Right lung (tissue), 10 donors: ENCODE measurements at places on chromosomes 13 and 19. TPM values are rescaled to one million over a fixed set of nuclear protein-coding genes. Genes with fewer than 3 reads are reported as not detected.
A peak's percentile ranks its signal among the peaks of the same experiment; 100 is the strongest.

- DNase-seq, result no peak
Measured at GRCh38 chr19:4115050-4115817, 8.7 kb downstream of the MAP2K2 start.

- DNase-seq, result no peak
Measured at GRCh38 chr13:53507741-53508140, 479.1 kb downstream of the OLFM4 start.

DNA sequence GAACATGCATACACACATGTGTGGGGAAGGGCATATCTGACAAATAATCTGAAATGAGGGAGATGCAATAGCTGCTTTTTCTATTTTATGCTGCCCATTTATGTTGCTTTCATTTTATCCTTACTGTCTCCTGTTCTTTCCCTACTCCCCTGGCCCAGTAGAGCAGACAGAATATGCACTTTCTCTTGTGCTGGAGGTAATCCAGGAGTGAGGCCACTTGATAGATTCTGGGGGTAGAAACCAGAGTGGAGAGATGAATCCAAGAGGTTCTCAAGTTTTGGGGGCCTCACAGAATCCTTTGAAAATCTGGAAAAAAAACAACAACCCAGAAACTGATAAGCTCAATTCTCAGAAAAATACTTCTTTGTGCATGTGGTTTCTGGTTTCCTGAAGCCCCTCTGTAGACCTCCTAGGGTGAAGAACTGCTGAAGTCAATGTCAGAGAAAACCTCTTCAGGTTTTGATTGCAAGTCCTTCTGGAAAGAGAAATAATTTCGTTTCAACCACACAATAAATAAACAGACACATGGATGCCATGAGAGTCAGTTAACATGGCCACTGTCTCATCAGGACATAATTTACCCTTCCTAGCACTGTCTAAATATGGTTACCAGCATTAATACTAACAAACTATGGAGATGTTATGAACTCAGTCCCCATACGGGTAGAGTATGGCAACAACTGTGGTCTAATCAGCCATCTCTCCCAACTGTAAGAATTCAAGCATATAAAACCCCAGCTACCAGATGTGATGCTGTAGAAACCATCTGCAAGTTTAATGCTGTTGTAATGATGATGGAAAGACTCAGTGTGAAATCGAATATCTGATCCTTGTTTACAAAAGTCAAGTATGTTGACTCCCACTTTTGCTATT lies 355.6 kb downstream of the SLC7A1 start:
- no peak for DNase-seq

- DNase-seq, result no peak
Measured at GRCh38 chr19:35740108-35740422, 2.2 kb downstream of the IGFLR1 start.

- no peak for DNase-seq
Measured at GRCh38 chr13:75137911-75138571, 343.9 kb downstream of the TBC1D4 start.

GRCh38 chr19:11446652-11447301 lies 11.3 kb downstream of the PRKCSH start:
- no peak for DNase-seq

DNA sequence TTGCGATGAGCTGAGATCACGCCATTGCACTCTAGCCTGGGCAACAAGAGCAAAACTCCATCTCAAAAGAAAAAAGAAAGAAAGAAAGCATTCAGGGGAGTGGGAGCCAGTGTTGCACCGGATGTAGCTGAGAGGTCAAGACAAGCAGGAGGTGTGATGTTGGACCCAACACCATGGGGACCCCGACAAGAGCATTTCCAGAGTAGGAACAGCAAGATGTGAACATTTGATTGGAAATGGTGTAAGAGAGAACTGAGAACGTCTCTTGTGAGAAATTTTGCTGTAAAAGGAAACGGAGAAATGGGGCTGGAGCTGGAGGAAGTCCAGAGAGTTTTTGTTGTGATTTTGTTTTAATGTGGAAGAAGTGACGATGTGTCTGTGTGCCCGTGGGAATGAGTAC lies 15.8 kb upstream of the DPF1 start:
- no peak for DNase-seq

GRCh38 chr13:109655611-109656010 lies 130.8 kb downstream of the IRS2 start:
- no peak for DNase-seq

- DNase-seq, result no peak
Measured at GRCh38 chr13:29464105-29464679, 131.3 kb downstream of the SLC7A1 start.

- no peak for DNase-seq
Measured at GRCh38 chr13:64510747-64511146, 2719.4 kb downstream of the PCDH9 start.

- DNase-seq, result no peak
Measured at GRCh38 chr19:6489278-6490061, 7.9 kb upstream of the DENND1C start.

DNA sequence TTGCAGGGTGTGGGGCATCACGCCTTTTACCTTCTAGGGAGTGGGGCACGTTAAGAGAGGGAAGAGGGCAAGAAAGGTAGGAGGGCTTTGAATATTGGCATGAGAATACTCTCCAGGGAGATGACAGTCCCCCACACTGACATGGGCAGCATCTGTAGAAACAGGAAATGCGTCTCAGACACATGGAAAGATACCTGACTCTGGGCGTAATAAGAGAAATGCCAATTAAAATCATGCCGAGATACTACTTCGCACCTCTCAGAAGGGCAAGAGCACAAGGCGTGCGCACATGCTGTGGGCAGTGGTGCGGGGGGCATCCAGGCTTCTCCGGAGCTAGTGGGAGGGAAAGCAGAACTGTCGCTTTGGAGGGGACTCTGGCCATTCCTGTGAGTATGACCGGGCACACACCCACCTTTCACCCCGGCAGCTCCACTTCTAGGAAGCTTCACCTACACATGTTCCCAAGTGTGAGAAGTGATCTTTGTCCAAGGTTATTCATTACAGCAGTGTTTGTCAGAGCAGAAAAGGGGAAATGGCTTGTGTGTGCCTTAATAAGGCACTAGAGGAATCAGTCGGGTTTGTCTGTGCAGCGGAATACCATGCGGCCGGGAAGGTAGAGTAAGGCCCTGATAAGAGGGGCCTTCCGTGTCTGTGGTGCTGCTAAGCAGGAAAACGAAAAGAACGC lies 99.5 kb downstream of the SIPA1L3 start:
- no peak for DNase-seq

- no peak for DNase-seq
Measured at GRCh38 chr19:38277549-38277948, 13.2 kb downstream of the SPINT2 start.

DNA sequence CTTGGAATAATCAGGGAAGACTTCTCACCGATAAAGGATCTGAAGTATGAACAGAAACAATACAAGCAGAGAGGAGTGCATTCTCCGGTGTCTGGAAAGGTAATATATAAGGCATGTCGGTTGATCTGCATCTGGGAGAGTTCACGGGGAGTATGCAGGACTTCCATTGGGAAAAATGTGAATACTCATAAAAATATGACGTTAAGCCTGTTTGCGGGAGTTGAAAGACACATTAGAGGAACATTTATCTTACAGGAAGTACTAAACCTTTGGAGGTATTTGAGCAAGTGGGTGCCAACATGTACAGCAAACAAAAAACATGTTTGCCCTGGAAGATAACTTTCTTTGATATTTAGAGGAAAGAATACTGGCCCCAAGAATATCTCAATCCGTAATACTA lies 286.8 kb downstream of the SLITRK6 start:
- no peak for DNase-seq

GRCh38 chr19:10270180-10270615 lies 722 bp upstream of the ICAM1 start:
- DNase-seq, result no peak

DNA sequence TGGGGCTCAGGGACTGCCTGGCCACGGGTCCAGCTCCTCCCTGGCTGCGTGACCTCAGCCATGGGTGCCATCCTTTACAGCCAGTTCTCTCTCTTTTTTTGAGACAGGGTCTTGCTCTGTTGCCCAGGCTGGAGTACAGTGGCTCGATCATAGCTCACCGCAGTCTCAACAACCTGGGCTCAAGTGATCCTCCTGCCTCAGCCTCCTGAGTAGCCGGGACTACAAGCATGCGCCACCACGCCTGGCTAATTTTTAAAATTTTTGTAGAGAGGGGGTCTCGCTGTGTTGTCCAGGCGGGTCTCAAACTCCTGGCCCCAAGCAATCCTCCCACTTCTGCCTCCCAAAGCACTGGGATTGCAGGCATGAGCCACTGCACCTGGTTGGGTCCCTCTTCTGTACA lies 75.4 kb downstream of the PTPRS start:
- DNase-seq, result no peak

GRCh38 chr19:49937750-49938381 lies 8.6 kb upstream of the NUP62 start:
- DNase-seq, result peak; percentile 72

- DNase-seq, result peak; percentile 17
Measured at GRCh38 chr19:15378534-15379082, 979 bp downstream of the AKAP8 start.

- no peak for DNase-seq
Measured at GRCh38 chr13:111158136-111158805, 43.2 kb downstream of the ARHGEF7 start.

GRCh38 chr19:38699027-38699346 lies 45.3 kb downstream of the CAPN12 start:
- no peak for DNase-seq

DNA sequence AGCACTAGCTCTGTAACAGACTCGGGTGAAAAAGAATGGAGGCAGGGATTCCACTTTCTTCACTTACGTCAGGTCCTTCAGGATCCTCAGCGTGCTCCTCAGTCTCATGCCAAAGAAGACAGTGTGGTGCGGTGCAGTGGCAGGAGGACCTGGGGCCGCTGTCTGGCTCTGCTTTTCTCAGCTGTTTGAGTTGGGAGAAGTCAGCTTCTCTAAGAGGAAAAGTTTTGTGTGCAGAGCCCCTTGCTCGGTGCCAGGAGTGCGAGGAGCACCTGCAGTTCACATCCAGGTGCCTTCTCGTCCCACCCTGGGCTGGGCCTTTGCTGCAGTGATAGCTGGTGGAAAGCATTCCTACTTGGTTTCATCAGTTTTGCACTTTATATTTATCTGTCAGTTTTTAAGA lies 77.9 kb upstream of the TEX29 start:
- DNase-seq, result no peak

The ZNF729 gene
- polyA plus RNA-seq, result 0.28 TPM

The PCDH17 gene
- polyA plus RNA-seq, result 16.1 TPM

The ZNF432 gene
- polyA plus RNA-seq, result 29.1 TPM

The ZNF177 gene
- 14.0 TPM for polyA plus RNA-seq

The KCNRG gene
- polyA plus RNA-seq, result 3.3 TPM

The DACT3 gene
- 56.2 TPM for polyA plus RNA-seq

The LGALS14 gene
- not detected for polyA plus RNA-seq

The ZNF560 gene
- polyA plus RNA-seq, result 0.26 TPM

The PSG1 gene
- 0.21 TPM for polyA plus RNA-seq

The AXL gene
- polyA plus RNA-seq, result 42.3 TPM

The FFAR2 gene
- 0.19 TPM for polyA plus RNA-seq

The PSG2 gene
- polyA plus RNA-seq, result not detected

The CYP2A6 gene
- 0.52 TPM for polyA plus RNA-seq

The CYP2S1 gene
- 3.2 TPM for polyA plus RNA-seq

The FFAR3 gene
- polyA plus RNA-seq, result not detected

The EID2B gene
- polyA plus RNA-seq, result 4.2 TPM

The ZNF440 gene
- 25.4 TPM for polyA plus RNA-seq

The LMO7 gene
- polyA plus RNA-seq, result 113 TPM

The ZNF805 gene
- 6.4 TPM for polyA plus RNA-seq
